ENCODE measurements at places on chromosomes 1 and 21.

DNA sequence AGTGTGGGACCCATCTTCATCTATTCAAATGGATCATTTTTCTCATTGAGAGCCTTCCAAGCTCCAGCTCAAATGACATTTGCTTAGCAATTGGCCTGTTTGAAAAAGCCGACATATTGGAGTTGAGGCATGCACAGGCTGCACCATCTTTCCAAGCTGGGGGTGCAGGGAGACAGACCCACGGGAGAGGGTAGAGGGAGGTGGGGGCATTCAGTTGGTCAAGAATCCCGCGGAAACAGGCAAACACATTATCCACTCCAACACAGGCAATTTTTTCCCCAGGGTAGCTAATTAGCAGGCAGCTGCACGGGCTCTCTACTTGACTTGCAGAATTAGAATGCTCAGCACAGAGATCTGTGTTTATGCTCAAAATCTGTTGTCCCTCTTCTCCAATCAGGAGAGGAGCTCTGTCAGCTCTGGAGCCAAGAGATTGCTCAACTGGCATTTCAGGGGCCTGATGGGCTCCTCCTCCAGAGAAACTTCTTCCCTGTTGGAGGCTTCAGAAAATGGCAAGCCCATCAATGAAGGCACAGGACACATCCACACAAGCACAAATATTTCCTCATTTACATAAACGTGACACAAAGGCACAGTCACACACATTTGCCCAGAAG lies 267.8 kb downstream of the FOXD2 start:
- DNase-seq, result peak; percentile 33

- DNase-seq, result no peak
These were observed 34.8 kb downstream of the VWA5B1 start for GRCh38 chr1:20325407-20325843.

DNA sequence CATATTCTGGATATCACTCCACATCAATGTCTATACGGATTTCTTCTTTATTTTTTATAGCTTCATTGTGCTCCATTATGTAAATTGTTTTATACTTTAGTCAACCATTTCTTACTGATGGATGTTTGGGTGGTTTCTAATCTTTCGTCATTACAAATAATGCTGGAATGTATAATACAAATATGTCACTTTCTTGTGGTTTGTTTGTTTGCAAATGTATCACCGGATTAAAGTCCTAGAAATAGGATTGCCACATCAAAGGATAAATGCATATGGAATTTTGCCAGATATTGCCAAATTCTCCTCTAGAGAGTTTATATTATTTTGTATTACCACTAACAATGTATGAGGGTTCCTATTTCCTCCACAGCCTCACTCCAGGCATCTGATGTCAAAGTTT lies 48.7 kb upstream of the PRDM2 start:
- no peak for DNase-seq

DNA sequence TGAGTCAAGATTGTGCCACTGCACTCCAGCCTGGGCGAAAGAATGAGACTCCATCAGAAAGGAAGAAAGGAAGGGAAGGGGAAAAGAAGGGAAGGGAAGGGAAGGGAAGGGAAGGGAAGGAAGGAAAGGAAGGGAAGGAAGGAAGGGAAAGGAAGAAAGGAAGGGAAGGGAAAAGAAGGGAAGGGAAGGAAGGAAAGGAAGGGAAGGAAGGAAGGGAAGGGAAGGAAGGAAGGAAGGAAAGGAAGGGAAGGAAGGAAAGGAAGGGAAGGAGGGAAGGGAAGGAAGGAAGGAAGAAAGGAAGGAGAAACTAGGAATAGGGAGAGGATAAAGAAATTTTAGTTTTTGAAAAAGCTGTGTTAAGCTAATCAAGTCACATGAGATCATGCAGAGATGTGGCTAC lies 33.4 kb upstream of the NID1 start:
- no peak for DNase-seq
